ENCODE measurements at places on chromosomes 11 and 22. TPM values are rescaled to one million over a fixed set of nuclear protein-coding genes. Genes with fewer than 3 reads are reported as not detected.

DNA sequence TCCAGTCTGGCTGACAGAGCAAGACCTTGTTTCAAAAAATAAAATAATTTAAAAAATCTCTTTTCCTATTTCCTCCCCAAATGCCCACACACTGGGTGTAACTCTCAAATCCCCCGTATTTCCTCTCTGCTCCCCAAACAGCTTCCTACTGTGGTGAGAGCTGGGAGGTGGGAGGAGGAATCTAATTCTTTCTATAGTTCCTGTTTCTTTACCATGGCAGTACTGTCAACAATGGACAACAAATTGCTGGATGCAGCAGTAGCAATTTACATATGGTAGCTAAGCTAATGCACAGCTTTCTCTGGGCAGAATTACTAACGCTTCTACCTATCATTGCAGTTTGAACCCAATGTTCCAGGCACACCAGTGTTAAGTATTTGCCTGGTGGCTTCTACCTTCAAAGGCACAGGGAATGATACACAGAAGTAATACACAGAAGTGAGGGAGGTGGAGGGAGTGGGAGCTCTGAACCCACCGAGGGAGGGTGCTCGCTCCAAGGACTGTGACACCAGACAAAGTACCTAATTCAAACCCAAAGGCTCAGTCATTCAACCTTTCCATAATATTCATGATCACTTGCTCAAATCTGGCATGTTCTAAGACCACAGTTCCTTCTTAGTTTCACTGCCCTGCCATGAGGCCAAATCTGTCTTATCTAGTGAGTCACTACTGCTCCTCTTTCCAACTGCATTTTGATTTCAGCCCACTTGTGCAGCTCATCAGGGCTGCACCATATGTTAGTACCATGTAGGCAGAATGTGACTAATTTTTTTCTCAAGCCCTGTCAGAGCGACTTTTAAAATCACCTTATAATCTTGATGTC, 37.9 kb downstream of the CELF1 start:
- peaks cover 47% of the 10 kb centered on the region for H3K4me1 ChIP-seq
- peak overlapping the region; percentile 67 for H3K27ac ChIP-seq
- H3K36me3 ChIP-seq = no peaks in the 10 kb centered on the region
- H3K4me3 ChIP-seq = no peak overlapping the region

DNA sequence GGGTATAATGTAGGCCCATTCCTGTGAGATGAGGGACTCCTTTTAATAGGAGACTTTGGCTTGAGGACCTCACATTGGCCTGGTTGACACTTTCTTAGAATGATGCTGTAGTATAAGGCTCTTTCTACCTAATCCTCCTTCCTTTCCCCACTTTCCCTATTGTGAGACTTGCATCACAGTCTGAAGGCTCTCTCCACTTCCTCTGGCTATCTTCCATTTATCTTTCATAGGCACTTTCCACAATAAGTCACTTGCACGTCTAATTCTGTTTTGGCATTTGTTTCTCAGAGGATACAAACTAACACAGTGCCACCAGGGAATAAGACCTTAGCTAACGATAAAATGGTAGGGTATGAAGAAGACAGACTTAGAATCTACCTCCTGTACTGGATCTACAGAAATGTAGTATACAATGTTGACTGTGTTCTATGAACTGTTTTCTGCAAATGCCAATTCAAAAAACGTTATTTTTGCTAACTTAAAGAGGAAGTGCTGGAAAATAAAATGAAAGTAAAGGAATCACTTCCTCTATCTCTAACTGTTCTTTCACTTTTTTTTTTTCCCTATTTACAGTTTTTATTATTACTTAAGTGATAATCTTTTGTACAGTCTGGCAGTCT, 17.9 kb upstream of the PDE3B start:
- no peak overlapping the region for H3K27ac ChIP-seq
- no peak for DNase-seq
- H3K4me1 ChIP-seq = peaks cover 1% of the 10 kb centered on the region

DNA sequence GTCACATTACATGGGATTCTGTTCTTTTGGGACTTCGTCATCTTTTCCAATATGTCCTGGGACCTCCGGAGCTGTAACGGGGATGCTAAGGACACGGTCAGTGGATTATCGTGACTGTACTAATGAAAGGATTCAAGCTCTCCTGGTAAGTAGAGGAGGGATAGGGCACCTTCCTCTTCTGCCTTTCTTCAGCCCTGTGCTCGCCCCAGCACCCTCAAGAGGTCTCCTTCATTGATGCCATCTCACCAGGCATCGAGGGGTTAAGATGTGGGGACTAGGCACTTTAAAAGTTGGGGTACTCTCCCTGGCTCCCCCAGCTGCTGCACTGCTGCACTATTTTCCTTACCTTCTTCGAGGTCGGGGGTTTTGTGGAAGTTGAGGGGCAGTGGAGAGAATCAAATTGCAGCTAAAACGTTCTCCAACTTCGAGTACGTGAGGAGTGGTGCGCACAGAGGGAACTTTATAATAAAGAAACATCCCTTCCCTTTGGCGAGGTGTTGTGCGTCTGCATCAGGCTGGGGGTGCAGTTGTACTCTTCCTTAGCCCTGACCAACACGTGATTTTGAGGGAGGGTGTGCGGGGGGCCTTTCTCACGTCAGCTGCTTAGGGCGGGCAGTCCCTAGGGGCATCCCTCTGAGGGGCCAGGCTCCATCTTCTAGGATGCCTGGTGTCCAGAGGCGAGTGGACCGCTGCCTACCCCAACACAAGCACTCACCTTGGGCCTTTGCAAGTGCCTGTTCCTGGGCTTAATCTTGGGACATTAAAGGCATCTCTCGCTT, 96.1 kb downstream of the GRAMD1B start:
- H3K27ac ChIP-seq = no peak overlapping the region
- H3K36me3 ChIP-seq = no peaks in the 10 kb centered on the region
- no peaks in the 10 kb centered on the region for H3K27me3 ChIP-seq
- peaks cover 6% of the 10 kb centered on the region for H3K4me1 ChIP-seq

DNA sequence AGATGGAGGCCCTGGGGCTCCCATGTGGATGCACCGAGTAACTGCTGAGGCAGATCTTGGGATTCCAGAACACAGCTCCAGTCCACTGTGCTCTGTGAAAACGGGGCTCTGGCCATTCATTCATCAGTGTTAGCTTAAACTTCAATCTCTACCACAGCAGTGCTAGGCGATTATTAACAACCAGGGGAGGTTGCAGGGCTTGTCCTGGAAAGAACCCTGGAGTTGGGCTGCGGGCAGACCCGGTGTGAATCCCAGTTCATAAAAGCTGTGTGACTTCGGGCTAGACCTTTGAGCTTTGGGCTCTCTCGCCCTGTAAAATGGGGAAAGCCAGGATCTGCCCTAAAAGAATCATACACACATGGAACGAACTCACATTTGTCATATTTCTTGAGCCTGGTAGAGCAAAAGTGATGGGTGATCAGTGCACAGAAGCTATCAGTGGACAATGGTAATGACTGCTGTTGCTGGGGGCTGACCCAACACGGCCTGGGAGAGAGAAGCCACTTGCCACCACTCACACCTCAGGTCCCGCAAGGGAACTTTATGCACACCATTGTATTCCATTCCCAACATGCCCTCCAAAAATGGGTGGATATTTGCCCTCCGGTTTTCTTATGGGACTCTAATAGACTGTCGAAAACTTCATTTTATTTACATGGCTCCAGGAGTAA, 15.6 kb upstream of the CRYBB3 start:
- no peaks in the 10 kb centered on the region for H3K4me1 ChIP-seq
- H3K27me3 ChIP-seq = no peaks in the 10 kb centered on the region
- no peak overlapping the region for H3K27ac ChIP-seq

- H3K4me3 ChIP-seq = no peak overlapping the region
- no peaks in the 10 kb centered on the region for H3K27me3 ChIP-seq
- H3K27ac ChIP-seq = no peak overlapping the region
These were observed 208.4 kb downstream of the MAML2 start for GRCh38 chr11:96134602-96135001.

DNA sequence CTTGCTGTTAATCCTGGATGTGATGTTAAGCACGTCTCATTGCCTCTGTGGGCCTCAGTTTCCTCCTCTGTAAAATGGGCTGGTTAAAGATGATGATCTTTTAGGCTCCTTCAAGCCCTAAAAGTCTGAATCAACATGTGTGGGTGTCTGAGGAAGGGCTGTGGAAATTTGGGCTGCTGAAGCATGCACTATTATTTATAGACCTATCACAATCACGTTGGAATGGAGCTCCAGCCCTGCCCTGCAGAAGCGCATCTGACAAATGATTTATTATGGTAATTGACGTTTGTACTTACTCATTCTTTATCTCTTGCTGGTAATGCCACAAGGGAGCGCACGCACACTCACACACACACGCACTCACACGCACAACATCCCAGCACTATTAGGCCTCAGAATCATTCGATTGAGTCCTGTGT, 20.4 kb downstream of the P2RX3 start:
- no peaks in the 10 kb centered on the region for H3K36me3 ChIP-seq
- H3K27ac ChIP-seq = no peak overlapping the region
- DNase-seq = no peak
- H3K27me3 ChIP-seq = no peaks in the 10 kb centered on the region
- no peak overlapping the region for H3K4me3 ChIP-seq

DNA sequence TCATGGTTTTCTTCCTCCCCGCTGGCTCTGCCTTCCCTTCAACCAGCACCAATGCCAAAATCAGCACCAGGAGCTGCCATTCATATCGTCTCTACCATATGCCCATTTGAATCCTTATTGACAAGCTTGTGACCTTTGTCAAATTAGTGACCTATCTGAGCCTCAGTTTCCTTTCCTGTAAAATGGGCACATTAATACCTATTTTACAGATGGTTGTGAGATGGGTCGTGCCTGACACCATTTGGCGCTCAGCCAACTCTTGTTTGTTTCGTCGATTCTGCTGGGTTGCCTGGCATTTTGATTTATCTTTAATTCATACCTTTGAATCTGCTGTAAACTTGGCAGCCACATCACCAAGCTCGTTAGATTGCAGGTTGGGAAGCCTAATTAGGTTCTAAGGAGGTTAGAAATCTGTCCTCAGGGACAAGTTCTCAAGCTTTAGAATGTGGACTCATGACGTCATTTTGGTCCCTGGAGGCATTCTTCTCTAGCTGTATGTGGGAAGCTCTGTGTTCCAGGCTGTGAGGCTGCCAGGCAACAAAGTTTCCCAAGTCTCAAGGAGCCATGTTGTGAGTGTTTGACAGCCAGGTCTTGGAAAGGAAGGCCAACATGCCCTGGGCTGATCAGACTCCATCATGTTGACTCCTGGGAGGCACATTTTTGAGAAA, 61.0 kb downstream of the RPS6KA4 start:
- no peak for DNase-seq
- H3K27ac ChIP-seq = no peak overlapping the region
- peaks cover 2% of the 10 kb centered on the region for H3K27me3 ChIP-seq

DNA sequence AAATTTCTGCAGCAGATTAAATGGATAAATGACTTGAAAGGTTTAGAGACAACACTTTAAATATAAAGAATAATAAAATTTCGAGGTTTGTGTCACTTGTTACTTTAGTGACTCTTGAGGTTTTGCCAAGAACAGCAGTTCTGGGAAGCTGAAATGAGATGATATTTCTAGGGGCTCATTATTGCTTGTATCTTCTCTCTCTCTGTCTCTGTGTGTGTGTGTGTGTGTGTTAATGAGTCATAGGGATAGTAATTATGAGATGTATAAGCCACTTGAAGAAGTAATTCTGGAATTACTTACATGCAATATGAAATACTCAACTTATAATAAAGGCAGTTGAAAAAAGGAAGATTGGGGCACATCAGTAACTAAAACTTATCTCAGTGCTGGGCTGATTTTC, 9.6 kb upstream of the OR10G7 start:
- no peak overlapping the region for H3K4me3 ChIP-seq
- no peaks in the 10 kb centered on the region for H3K4me1 ChIP-seq
- no peaks in the 10 kb centered on the region for H3K36me3 ChIP-seq
- no peak overlapping the region for H3K27ac ChIP-seq
- H3K27me3 ChIP-seq = no peaks in the 10 kb centered on the region

DNA sequence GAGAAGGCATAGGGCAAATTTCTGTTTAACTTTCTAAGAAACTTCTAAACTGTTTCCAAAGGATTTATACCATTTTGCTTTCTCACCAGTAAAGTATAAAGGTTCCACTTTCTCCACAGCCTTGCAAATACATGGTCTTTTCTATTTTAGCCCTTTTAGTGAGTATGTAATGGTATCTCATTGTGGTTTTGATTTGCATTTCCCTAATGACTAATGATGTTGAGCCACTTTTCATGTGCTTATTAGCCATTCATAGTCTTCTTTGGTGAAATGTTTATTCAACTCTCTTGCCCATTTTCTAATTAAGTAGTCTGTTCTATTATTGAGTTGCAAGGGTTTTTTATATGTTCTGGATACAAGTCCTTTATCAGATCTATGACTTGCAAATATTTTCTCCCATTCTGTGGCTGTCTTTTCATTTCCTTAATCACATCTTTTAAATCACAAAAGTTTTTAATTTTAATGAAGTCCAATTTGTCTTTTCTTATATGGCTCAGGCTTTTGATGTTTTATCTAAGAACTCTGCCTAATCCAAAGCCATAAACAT, 83.8 kb upstream of the KCNQ1OT1 start:
- no peak overlapping the region for H3K4me3 ChIP-seq
- H3K27ac ChIP-seq = no peak overlapping the region
- H3K4me1 ChIP-seq = peaks cover 16% of the 10 kb centered on the region
- no peak for DNase-seq

- H3K27me3 ChIP-seq = no peaks in the 10 kb centered on the region
- no peak overlapping the region for H3K4me3 ChIP-seq
- no peaks in the 10 kb centered on the region for H3K4me1 ChIP-seq
- H3K27ac ChIP-seq = no peak overlapping the region
These were observed 36.1 kb downstream of the TPBGL start for GRCh38 chr11:75276686-75277085.

GRCh38 chr11:106011481-106011880, 10.6 kb downstream of the MSANTD4 start:
- H3K4me3 ChIP-seq = no peak overlapping the region
- DNase-seq = no peak
- H3K4me1 ChIP-seq = peaks cover 7% of the 10 kb centered on the region
- H3K27me3 ChIP-seq = no peaks in the 10 kb centered on the region
- H3K27ac ChIP-seq = no peak overlapping the region
- H3K36me3 ChIP-seq = peaks cover 16% of the 10 kb centered on the region

DNA sequence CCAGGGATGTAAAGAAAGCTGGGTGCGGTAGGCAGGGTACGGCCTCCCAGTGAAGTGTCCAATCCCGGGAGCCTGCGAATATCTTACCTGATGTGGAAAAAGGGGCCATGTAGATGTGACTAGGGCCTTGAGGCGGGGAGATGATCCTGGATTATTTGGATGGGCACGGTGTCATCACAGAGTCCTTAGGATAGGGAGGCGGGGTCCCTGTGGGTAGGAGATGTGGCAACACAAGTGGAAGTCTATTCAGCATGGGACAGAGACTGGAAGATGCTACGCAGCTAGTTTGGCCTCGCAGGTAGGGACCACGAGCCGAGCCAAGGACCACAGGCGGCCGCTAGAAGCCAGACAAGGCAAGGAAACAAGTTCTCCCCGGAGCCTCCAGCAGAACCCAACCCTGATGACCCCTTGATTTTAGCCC, 46.4 kb upstream of the SHANK2 start:
- H3K27ac ChIP-seq = peak overlapping the region; percentile 17
- no peaks in the 10 kb centered on the region for H3K4me1 ChIP-seq
- no peaks in the 10 kb centered on the region for H3K27me3 ChIP-seq
- DNase-seq = no peak
- H3K4me3 ChIP-seq = no peak overlapping the region

Gene OR4D5
- total RNA-seq = not detected

Gene CREBZF
- total RNA-seq = 115 TPM

Gene SCGB1D2
- not detected for total RNA-seq

Gene CFAP68
- 17.5 TPM for total RNA-seq

Gene NAALAD2
- 32.0 TPM for total RNA-seq

Data from lung (tissue), 17 donors.